GM12891 (cell line): ENCODE measurements at places on chromosomes 5 and 9.

- DNase-seq, result no peak
Measured at GRCh38 chr5:112919972-112920371, 2.1 kb downstream of the REEP5 start.

DNA sequence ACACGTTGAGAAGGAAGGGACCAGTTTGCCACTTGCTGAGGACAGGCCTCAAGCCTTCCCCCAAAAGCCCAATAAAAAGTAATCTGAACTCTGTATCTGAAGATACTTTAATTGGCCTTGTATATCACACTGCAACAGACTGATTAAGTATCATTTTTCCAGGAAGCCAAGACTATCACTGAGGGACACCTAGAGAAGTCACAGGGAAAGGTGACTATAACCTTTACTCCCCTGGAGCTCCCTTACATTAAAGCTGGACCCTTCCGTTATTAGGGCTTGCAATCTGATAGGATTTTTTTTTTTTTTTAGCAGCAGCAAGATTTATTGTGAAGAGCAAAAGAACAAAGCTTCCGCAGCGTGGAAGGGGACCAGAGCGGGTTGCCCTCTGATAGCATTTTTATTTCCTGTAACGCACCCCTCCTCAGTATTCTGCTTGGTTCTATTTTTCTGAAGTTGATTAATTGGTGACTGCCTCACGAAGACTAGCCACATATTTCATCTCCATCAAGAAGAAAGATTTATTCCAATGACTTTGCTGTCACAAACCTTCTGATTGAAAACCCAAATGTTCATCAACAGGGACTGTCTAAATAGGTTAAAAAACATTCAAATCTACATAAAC, 2.7 kb downstream of the CDC14B start:
- DNase-seq, result no peak

- DNase-seq, result no peak
Measured at GRCh38 chr9:133286523-133286922, 11.5 kb upstream of the ABO start.

- no peak for DNase-seq
Measured at GRCh38 chr9:23555851-23556250, 270.2 kb downstream of the ELAVL2 start.

- DNase-seq, result no peak
Measured at GRCh38 chr9:72477930-72478518, 43.4 kb upstream of the TMC1 start.
